ENCODE measurements at places on chromosomes 11 and 22.

- DNase-seq, result no peak
Measured at GRCh38 chr11:45901626-45902025, 5.4 kb downstream of the FREY1 start.

DNA sequence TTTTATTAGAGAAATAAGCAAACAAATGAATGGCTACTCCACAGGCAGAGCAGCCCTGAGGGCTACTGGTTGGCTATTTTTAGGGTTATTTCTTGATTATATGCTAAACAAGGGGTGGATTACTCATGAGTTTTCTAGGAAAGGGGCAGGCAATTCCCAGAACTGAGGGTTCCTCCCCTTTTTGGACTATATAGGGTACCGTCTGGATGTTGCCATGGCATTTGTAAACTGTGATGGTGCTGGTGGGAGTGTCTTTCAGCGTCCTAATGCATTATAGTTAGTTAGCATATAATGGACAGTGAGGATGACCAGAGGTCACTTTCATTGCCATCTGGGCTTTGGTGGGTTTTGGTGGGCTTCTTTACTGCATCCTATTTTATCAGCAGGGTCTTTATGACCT lies 19.2 kb downstream of the SLC22A6 start:
- no peak for DNase-seq

GRCh38 chr11:1462698-1462975 lies 23.9 kb downstream of the MOB2 start:
- DNase-seq, result no peak

DNA sequence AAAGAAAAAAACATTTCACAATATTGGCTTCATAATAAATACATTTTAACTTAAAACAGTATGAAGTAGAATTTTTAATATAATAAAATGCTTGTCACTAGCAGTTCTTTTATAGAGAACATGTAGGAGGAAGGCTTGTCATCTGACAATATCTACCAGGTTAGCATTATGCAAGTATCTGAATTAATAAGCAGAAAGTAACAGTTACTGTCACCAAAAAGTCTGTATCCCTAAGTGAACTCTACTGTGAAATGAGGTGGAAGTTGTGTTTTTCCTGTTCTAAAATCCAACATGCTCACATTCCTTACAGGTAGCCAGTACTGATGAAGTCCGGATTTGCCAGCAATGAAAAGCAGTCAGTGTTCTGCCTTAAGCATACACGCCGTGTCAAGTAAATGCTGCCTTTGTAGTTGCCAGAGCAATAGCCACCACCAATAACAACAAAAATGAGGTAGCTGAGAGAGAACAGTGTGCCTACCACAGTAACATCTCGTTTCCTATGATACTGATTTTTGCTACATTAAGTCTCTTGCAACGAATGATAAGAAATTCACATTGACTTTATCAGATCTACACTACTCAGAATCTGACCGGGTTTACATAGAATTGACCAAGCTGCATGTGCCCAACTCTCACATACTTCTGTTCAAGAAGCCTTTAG lies 95.5 kb downstream of the SIK3 start:
- DNase-seq, result no peak

DNA sequence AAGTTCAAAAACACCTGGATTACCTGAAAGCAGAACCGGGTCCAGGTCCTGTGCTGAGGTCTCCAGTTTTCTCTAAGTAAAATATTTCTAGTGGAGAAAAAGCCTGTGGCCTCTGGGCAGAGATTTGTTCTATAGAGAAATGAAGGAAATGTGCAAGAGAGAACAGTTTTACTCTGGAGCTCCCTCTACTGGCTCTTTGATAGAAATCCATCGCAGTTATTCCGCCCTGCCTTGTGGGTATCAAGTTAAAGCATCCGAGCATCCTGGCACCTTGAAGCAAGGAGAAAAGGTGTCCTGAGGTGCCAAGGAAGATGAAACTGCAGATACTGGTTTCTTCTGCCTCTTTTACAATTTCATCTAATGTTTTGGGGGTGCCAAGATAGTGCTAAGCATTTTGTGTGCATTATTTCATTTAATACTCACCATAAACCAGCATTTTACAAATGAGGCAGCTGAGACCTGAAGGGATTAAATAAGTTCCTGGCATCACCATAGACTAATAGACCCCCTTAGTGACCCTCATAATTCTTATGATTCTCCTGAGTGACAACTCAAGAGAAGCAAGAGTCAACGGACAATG lies 113.1 kb upstream of the HSD17B12 start:
- DNase-seq, result no peak

- DNase-seq, result no peak
Measured at GRCh38 chr11:72786305-72787215, 7.3 kb downstream of the STARD10 start.

DNA sequence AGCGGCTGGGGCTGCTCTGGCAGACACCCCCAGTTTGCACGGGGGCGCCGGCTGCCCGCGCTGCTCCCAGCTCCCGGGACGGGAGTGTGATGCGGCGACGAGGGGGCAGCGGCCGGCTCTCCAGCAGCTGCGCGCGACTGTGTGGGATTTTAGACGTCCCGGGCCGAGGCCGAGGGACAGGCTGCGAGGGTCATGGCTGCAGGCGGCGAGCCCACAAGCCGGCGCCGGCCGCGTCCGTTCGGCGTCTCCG lies 159 bp downstream of the FZD4 start:
- no peak for DNase-seq

DNA sequence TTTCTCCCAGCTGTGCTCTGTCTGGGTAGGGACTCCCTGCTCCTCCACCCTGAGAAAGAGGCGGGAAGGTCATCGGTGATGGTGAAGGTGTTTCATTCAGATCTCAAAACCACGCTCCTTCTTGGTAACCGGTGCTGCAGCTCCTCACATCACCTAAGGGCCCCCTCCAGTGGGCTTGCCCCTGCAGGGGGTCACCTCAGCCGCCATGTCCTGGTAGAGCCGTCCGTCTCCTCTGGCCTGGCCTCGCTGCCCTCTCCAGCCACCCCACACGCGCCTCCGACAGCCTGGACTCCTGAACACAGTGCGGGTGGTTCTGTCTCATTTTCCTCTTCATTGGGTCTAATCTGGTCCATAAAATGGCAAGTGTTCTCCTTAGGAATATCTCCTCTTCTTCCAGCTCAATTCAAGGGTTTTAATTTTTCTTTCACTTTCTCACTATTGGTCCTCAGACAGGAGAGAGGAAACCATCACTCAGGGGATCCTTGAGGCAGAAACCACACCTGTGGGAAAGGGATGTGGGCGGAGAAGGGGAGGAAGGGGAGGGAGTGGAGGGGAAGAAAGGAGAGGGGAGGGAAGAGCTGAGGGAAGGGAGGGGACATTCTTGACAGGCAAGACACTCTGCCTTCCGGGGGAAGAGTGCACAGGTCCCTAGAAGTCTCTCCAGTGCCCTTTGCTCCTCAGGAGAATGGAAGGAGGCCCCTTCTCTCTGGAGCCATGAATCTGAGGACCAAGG lies 1338.4 kb downstream of the TBC1D22A start:
- DNase-seq, result peak; percentile 14

- DNase-seq, result no peak
Measured at GRCh38 chr11:9887472-9887871, 223.6 kb downstream of the SWAP70 start.

DNA sequence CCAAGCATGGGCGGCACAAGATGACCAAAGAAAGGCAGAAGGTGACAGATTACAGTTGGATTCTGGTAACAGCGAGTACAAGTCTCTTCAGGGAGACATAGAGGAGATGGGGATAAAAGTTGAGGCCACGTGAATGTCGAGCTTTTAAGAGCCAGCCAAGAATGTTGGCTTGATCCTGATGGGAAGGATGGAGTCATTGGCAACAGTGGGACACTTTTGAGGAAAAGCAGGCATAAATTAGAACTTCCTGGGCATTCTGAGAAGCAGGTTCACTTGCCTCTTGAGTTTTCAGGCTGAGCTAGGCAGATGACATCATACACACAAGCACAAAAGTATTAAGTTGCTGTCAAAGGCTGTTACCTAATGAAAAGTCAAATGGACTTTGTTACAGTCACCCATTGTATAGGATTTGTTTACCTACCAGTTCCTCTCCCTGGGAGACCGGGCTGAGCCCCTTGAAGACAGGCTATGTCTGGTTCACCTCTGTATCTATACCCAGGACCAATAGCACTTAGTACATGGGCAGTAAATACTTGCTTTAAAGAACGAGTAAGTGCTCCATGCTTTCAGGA lies 41.1 kb downstream of the TNRC6B start:
- no peak for DNase-seq

DNA sequence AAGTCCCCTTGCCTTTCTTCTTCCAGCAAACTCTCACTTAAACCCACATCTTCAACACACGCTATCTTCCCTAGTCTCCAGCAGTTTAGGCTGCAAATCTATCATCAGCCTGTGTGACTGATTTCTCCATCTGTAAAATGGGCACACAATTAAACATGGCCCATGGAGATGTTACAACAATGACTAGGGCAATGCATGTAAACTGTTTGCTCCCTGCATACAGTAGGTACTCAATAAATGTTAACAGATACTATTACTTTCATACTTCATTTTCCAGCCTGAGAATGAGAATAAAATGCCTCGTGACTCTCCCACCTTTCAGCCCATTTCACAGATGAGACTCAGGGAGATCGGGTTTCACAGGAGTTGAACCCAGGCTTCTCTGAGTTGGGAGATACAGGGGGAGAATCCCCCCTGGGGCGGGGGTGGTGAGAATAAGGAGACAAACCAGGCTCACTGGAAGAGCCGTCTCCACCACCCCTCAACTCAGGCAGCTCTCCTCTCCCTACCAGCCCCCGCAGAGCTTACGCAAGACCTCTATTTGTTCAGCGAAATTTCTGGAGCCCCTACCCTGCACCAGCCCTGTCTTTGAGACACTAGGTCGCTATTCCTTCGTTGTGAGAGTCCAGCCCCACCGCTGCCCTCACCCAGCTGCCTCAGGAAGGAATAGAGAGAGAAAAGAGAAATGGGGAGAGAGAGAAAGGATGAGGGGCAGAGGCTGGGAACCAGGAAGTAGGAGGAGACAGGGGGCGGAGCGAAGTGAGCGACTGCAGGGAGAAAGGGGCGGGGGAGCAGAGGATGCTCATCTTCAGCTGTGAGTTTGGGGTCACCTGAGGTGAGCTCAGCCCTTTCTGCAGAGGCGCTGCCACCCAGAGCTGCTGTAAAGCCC lies 42.1 kb upstream of the KLHL35 start:
- DNase-seq, result peak; percentile 82

DNA sequence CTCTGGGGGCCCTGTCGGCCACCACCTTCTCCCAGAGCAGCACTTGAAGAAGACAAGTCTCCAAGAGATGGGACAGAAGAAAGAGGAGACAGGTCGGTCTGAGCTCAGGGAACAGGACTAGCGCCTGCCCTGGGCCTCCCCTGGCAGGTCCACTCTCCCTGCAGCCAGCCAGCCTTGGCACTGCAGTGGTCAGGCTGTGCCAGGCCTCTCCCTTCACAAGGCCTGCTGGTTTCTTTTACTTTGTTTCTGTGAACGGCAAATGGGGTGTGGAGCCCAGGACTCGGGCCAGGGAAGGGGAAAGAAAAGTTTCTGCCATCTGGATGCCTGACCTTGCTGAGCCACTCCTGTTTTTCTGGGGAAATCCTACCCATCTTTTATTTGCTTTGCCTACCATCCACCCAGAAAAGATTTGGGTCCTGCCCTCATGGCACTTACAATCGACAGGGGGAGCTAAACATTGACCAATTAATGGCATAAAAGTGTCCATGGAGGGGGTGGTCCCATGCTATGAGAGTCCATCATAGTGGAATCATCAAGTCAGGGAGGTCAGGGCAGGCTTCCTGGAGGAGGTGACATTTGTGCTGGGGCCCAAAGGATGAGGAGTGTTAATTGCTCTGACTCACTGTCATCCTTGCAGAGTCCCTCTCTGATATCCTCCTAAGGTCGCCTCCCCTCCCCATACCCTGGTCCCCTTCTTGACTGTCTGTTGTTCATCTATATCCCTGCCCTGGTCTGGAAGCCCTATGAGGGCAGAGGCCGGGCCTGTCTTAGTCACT lies 65.2 kb downstream of the NFAM1 start:
- DNase-seq, result no peak

- DNase-seq, result no peak
Measured at GRCh38 chr11:12723421-12724300, 49.4 kb downstream of the TEAD1 start.

DNA sequence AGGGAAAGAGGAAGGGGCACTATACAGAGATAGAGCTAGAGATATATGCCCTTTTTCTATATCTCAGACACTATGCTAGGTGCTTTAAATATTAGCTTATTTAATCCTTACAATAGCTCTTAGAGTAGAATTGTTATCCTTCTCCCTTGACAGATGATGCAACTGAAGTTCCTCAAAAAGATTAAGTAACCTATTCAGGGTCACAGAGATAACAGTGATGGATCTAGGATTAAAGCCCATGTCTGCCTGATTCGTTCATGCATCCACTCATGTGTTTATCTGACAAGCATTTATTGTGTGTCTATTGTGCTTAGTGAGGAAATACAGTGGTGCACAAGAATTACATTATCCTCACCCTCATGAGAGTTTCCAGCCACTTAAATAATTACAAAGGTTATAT lies 8.7 kb downstream of the CCDC83 start:
- DNase-seq, result no peak

GRCh38 chr11:36385121-36385970 lies 89.3 kb downstream of the PRR5L start:
- DNase-seq, result no peak

- peak; percentile 37 for DNase-seq
Measured at GRCh38 chr11:61588728-61589191, 7.9 kb upstream of the SYT7 start.

GRCh38 chr11:16738947-16739815 lies 734 bp downstream of the C11orf58 start:
- no peak for DNase-seq

DNA sequence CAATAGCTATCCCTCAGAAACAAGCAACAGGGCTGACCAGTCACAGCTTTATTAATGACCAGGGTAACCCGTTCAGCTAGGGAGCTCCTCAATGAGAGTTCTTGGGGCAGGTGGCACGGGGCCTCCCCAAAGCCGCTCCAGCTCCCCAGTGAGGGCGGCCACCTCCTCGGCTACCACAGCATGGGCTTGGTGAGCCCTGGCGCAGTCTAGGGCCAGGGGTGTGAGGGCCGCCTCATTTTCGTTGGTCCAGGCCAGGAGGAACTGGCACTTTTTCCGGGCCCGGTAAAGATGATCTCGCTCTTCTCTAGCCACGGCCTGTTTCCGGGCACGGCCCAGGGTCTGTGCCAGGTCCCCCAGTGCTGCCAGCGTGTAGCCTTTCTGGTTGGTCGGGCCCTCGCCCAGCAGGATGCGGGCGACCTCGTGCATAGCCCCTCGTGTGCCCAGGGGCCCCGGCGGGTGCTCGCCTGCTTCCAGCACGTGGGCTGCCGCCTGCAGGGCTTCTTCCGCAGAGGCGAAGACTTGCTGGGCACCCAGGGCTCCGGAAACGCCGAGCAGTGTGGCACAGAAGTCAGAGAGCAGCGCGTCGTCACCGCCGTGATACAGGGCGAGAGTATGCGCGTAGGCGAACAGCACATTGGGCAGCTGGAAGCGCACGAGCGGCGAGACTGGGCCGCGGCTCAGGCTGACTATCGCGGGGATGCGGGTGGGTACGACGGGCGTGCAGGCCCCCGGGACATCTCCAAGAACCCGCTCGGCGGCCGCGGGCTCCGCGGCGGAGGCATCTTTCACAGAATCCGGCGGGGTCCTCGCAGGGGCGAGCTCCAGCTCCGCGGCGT lies 913 bp downstream of the ZNHIT2 start:
- peak; percentile 76 for DNase-seq

- no peak for DNase-seq
Measured at GRCh38 chr22:28171712-28172111, 252.7 kb upstream of the PITPNB start.

- DNase-seq, result no peak
Measured at GRCh38 chr11:24391167-24391566, 105.7 kb upstream of the LUZP2 start.

All from stimulated activated CD8-positive, alpha-beta memory T cell treated with anti-CD3 and anti-CD28 coated beads, Interleukin-4, amount 100 ng/mL, for 48 hours (primary cell).